ENCODE measurements at places on chromosomes 6 and 20. TPM values are rescaled to one million over a fixed set of nuclear protein-coding genes. Genes with fewer than 3 reads are reported as not detected.

CLPSL1 gene
- polyA plus RNA-seq = not detected

SLC25A27 gene
- 0.34 TPM for polyA plus RNA-seq

RAET1G gene
- polyA plus RNA-seq = not detected

MATN4 gene
- polyA plus RNA-seq = not detected

FAM83B gene
- not detected for polyA plus RNA-seq

MCM8 gene
- polyA plus RNA-seq = 0.07 TPM

CNR1 gene
- 0.07 TPM for polyA plus RNA-seq

DNA sequence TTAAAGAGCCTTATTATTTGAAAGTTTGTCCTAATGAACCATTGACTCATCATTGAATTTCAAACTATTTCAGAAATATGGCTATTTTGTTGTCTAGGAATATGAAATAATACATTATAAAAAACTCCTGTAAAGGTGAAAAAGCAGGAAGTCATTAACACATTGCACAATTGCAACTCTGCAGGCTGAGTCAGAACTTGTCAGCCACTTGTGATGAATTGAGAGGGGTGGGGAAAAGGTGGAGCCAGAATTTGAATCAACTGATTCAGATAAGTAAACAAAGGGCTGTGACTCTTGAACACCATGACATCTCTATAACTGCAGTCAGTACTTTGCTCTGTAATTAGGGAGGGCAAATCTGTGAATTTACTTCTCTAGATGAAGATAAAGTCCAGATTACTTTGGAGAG lies 6.0 kb downstream of the C6orf141 start:
- no peak for DNase-seq

GRCh38 chr6:130934848-130935585 lies 107.8 kb downstream of the SMLR1 start:
- no peak for DNase-seq

- no peak for DNase-seq
Measured at GRCh38 chr20:53639647-53640440, 46.2 kb upstream of the ZNF217 start.

- no peak for DNase-seq
Measured at GRCh38 chr20:2659547-2659946, 4.5 kb downstream of the IDH3B start.

DNA sequence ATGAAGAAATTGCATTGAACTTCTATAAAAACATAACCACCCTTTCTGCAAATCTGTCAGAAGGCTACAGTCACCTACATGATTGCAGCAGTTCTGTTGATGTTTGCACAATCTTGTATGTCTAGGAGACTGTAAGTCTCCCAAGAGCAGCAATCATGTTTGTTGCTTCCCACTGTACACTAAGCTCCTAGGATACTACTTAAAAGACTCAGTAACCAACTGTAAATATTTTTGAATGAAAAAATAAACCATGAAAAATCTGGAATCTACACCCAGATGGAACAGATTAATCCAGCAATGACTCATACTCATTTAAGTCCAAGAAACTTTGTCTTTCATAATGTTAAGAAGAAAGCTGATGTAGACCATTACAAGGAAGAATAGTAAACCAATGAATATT lies 168.5 kb upstream of the ATXN1 start:
- DNase-seq = no peak

- DNase-seq = no peak
Measured at GRCh38 chr20:25009218-25010145, 16.9 kb upstream of the APMAP start.

DNA sequence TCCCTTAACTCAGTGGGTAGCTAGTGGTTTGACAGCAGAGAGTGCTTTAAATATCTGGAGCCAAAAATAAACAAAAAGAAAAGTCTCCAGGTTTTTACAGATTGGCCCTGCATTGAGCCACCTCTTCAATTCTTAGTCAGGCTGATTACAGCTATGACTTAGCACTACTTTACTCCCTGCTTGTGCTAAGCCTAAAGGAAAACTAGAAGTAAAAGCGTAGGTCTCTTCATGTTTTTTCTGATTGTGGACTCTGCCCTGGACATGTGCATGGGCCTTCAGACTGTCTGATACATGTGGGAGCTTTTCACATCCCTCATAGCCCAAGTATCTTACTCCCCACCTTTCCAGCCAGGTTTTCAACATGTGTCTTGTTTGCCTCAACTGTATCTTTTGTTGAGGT lies 33.3 kb downstream of the KPNA5 start:
- no peak for DNase-seq

DNA sequence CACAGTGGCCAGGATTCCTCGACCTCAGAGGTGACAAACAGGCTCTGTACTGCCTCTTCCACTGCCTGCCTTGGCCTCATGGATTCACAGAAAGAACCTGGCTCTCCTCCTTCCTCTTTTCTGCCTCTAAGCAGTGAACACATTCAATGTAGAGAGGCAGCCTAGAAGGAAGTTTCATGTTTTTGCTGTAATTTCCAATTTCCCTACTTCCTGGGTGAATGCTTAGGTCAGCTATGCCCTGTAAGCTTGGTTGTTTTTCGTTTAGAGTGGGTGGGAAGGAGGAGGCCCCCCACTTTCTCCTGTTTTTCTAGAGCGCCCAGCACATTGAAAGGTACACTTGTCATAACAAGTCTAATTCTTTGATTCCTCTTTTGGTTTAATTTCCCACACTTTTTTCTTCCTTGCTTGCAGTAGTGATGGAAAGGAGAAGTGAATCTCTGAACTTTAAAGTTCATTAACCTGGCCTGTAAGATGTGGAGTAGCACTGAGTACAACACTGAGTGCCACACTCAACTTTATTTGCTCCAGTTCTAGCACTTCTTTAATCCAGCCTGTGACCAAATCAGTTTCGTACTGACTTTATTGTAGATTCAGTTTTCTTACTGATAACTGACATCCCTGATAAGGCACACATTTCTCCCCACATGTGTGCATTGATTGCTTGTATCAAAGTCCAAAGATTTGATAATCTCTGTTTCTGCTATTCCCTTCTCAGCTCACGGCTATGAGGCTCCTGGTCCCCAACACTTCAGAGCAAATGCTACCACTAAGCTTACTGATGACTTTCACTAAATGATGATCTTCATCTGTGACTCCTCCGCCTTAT lies 100.0 kb upstream of the MAN1A1 start:
- peak; percentile 51 for DNase-seq

DNA sequence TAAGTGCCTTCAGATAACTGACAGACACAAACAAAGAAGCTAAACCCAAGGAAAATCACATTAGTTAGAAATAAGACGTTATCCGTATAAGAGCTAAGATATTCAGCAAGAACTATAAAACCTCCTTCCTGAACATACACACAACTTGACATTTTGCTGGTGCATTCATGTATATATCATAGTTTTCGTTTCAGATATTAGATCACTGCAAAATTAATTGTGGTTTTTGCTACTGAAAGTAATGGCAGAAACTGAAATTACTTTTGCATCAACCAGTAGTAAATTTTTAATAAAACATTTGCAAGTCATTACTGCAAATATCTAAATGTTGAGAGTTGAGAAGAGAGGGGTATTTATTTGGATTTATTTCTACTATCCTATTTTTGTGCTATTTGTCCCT lies 26.1 kb upstream of the KCNQ5 start:
- no peak for DNase-seq

- no peak for DNase-seq
Measured at GRCh38 chr6:157812425-157813171, 10.4 kb upstream of the SNX9 start.

DNA sequence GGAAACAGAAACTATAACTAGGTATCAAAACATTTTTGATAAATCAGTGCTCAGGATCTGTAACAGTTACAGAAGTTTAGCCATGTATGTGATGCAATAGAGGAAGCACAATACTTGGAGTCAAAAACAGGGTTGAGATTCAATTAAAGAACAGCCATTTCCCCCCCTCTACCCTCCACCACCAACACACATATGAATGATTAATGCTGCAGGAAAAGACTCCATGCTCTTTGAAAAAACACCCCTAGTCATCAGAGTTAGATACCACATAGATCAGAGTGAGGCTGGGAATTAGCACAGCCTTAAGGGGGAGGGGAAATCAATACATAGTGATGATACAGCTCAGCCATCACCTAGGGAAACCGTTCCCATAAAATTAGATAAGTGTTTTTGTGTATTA lies 108.9 kb upstream of the EMILIN3 start:
- no peak for DNase-seq

DNA sequence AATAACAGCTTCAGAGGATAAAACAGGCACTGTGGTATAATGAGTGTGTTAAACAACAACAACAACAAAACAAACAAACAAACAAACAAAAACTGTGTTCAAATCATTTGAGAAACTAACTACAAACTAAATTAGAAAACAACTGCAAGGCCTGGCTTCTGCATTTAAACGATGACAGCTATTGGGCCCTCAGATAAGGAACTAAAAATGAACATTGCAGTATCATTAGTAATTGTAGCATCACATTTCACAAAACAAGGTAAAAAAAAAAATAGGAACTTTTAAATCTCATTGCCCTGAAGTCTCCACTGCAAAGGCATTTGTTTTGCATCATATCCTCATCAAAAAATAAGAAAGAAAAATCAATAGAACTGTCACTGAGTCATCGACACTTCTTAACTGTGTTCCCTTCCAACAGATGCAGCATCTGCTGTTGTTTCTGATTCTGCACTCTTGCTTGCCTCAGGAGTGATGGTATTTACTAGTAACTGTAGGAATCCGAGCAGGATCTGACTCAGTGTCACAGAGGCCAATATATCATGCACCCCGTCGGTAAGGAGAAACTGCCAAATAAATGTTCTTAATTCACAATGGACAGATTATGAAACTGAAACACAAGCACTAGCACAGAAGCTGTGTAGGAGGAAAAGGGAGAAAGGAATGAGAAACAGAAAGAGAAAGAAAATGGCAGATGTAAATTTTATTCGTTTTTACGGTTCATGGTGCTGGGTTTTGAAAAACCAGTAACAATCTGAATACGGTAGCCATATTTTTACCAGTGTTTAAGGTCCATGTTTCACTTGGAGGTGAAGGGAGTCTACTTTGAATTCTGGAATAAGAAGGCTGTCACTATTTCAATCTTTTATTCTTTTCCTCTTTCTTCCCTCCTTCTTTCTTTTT lies 365.7 kb upstream of the EPHA7 start:
- no peak for DNase-seq

GRCh38 chr6:157134402-157135047 lies 188.8 kb downstream of the TMEM242 start:
- DNase-seq = no peak

DNA sequence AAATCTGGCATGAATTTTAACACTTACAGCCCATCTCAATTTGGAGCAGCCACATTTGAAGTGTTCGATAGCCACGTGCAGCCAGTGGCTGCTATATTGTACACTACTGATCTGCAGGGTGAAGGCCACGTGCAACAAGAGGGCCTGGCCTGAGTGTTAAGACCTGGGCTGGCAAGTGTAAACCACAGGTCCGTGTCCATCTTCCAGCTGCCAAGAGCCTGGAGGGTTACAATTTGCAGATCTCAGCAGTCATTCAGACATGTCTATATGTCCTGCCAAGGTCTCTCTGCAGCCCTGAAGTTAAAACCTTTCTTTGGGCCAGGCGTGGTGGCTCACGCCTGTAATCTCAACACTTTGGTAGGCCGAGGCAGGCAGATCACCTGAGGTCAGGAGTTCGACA lies 14.1 kb downstream of the SGK2 start:
- no peak for DNase-seq

DNA sequence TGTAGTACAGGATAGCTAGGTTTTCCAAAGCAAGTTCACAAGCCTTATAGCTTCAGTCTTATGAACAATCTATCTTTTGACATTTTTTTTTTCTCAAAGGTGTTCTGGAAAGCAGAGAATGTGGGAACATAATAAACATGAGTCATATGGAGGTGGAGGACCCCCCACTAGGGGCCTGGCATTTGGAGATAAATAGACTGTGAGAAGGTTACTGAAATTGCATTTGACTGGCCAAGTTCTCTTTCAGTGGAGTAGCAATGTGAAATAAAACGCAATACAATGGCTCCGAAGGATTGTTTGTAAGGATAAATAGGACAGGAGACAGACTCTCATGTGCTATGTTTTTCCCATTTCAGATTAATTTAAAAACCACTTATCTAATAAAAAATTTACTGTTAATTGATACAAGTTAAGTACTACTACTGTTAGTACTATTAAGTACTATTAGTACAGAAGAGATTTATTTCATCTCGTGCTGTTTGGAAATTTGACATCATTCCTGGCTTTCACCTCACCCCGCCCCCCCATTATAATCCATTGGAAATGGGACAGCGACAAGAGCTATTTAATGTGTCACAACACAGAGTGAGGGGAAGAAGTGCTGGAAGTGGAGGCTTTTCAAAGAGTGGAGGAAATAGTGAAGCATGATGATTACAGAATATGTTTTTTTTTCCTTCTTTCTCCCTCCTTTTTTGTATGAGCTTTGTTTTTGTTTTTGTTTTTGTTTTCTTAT lies 122.6 kb upstream of the ID4 start:
- no peak for DNase-seq

- no peak for DNase-seq
Measured at GRCh38 chr6:157157258-157157657, 166.1 kb downstream of the TMEM242 start.

DNA sequence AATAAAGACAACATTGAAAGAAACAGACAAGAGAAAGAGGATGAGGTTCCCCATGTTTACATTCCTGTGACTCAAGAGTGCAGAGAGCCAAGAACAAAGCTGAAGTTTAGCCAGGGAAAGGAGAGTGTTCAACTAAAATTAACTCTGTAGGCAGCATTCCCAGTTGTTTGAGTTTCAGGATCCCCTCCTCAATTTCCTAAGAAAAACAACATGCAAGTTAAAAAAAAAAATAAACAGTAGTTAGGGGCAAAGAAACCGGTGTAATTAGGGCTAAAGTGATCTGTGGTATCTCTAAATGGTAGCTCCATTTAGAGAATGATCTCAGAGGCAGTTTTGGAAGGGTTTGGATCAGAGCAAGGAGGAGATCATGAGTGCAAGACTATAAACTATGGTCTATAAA lies 30.9 kb upstream of the RAB23 start:
- DNase-seq = no peak

- DNase-seq = peak; percentile 51
Measured at GRCh38 chr20:4795394-4795793, 73.7 kb downstream of the PRND start.

Measured in CD14-positive monocyte (primary cell).